ENCODE measurements at places on chromosomes 13 and 19.

- DNase-seq = no peak
Observed at GRCh38 chr13:107203146-107203847, 635.4 kb upstream of the ARGLU1 start.

DNA sequence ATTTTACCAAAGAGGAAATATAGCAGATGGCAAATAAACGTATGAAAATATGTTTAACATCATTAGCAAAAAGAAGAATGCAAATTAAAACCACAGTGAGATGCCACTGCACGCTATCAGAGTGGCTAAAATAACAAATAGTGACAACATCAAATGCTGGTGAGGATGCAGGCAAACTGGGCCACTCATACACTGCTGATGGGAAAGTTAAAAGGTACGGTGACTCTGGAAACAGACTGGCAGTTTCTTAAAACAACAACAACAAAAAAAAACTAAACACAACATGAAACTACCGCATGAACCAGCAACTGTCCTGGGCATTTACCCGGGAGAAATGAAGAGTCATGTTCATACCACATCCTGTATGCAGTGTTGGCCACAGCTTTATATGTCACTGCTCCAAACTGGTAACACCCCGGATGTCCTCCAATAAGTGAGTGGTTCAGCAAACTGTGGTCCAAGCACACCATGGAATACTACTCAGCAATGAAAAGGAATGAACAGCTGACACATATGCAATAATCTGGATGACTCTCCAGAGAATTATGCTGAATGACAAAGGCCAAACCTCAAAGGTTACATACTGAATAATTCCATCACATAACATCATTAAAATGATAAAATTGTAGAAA lies 22.3 kb downstream of the EPS15L1 start:
- no peak for DNase-seq

DNA sequence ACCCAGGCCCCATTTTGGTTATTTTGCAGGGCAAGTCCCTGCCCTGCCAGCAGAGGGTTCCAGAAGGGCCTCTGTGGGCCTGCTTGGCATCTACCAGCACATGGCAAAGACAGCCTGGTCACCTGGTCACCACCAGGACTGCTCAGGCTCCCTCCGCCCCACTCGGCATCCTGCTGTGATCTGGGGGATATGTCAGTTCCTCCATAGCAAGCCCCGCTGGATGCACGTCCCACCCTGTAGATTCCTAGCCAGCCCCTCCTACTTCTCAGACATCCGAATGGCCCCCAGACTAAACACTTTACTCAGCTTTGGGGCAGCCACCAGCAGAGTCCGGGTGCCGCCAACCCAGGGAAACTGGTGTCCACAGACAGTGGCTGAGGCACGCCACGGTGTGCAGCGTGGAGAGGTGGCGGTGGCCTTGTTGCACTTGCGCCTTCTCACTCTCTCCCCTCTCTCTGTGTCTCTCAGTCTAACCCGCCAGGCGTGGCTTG lies 31.8 kb upstream of the USE1 start:
- DNase-seq = no peak

DNA sequence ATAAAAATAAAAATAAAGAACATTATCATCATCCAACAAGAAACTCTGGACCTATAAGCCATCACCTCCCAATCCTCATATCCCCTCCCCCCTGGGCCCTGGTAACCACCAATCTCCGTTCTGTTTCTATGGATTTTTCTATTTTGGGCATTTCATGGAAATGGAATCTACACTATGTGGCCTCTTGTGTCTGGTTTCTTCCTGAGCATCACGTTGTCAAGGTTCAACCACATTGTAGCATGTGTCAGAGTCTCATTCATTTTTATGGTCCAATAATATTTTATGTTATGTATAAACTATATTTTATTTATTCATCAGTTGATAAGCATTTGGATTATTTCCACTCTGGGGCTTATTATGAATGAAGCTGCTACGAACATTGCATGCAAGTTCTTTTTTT lies 26.9 kb downstream of the SULT2B1 start:
- no peak for DNase-seq

- no peak for DNase-seq
Observed at GRCh38 chr13:50613356-50613831, 230.1 kb downstream of the DLEU7 start.

DNA sequence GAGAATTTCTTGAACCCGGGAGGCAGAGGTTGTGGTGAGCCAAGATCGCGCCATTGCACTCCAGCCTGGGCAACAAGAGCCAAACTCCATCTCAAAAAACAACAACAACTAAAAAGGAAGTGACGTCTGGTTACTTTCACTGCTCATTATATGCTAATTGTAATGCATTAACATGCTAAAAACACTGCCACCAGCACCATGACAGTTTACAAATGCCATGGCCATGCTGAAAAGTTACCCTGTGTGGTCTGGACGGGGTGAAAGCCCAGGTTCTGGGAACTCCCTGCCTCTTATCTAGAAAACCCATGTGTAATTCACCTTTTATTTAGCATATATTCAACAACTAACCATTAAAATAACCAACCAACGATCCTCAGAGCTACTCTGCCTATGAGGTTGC lies 28.1 kb downstream of the CPT1C start:
- no peak for DNase-seq

GRCh38 chr13:43786766-43787517 lies at the start of gene ENOX1:
Gene ENOX1, minus strand, starts transcription at chr13:43786972.
- no peak for DNase-seq

GRCh38 chr19:15641901-15642491 lies 1.3 kb downstream of the CYP4F3 start:
- no peak for DNase-seq

DNA sequence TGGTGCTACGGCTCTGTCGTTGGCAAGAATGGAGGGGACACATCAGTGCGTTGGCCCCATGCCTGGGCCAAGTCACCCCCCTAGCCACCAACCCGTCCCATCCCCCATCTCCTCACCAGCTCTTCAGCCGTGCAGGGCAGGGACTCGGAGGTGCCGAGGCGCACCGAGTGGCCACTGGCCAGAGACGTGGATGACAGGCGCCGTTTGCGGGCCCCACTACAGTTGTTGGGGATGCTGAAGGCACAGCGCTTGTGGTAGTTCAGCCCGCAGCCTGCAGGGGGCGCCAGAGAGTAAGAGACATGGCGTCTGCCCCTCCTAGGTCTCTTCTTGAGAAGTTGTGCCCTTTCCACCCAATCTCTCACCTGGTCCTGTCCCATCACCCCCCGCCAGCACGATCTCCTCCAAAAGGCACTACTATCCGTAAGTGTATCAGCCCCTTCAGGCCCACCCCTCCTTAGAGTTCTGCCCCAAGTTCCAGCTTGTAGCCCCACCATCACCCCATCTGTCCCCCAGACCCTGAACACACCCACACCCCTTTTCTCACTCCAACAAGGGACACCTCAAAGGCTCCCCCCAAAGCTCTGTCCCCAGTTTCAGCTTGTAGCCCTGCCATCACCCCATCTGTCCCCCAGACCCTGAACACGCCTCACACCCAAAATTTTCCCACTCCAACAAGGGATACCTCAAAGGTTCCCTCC lies 12.4 kb downstream of the PRKD2 start:
- DNase-seq = no peak

GRCh38 chr19:29088761-29089160 lies 124.2 kb downstream of the UQCRFS1 start:
- DNase-seq = no peak

- DNase-seq = no peak
Observed at GRCh38 chr13:40479196-40479845, 187.1 kb downstream of the FOXO1 start.

- no peak for DNase-seq
Observed at GRCh38 chr13:50412046-50412617, 396.9 kb downstream of the KCNRG start.

DNA sequence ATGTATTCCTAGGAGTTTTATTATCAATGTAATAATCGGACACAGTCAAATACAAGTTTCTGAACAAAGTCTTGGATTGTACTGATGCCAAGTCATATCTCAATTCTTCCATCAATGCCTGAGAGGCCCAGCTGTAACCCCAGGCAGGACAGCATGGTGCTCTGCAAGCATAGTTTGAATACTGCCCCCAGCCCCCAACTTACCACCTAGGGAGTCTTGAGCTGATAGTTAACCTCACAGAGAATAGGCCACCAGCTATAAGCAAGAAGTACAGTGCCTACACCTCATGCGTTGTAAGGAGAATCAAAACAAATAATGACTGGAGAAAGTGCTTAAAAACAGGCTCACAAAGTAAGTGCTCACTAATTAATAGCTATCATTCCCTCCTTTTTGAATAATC lies 2.7 kb downstream of the PROSER1 start:
- no peak for DNase-seq

DNA sequence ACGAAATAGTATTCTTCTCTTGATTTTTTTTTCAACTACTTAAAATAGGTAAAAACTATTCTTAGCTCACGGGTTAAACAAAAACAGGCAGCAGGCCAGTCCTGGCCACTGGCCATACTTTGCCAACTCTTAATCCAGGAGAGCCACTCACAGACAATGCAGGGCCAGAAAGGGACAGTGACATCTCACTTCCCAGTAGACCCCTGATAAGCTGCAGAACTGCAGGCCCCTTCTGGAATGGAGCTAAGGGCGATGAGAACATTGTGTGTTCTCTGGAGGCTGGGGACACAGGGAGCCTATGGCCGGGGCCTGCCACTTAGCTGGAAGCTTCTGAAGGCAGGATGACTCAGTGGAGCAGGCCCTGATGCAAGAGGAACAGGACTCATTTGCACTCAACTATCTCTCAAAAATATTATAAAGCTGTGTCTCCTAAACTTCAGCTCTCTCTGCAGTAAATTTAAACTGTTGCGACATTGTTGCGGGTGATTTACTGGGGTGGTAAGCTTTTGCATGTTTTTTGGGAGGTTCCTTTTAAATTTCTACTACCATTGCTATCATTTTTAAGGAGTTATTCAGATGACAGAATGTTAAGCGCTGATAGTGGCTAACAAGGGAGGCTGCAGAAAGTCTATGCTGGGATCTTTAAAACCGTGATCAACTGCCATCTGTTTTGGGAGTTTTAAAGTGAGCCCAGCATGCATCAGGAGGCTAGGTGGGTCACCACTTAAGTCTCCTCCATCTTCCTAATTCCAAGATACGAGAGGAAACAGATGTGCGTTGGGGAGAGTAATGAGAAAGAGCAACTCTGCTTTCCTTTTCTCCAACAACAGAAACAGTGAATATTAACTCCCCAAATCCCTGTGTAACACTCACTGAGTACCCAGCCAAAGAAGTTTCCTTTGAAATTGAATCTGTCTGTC lies 33.2 kb upstream of the KATNAL1 start:
- DNase-seq = peak; percentile 88

DNA sequence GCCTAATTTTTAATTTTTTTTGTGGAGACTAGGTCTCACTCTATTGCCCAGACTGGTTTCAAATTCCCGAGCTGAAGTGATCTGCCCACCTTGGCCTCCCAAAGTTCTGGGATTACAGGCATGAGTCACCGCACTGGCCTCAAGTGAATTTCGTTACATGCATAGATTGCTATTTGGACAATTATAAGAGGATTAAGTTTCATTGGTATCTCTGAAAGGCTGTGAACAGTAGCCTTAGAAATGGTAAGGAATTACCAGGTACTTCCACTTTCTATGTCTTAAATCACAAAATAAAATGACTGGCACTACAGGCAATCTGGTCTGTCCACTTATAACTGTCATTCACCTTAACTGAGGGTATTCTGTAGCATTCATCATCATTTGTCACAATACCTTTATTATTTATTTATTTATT lies 2.9 kb upstream of the CCDC9 start:
- DNase-seq = peak; percentile 69

DNA sequence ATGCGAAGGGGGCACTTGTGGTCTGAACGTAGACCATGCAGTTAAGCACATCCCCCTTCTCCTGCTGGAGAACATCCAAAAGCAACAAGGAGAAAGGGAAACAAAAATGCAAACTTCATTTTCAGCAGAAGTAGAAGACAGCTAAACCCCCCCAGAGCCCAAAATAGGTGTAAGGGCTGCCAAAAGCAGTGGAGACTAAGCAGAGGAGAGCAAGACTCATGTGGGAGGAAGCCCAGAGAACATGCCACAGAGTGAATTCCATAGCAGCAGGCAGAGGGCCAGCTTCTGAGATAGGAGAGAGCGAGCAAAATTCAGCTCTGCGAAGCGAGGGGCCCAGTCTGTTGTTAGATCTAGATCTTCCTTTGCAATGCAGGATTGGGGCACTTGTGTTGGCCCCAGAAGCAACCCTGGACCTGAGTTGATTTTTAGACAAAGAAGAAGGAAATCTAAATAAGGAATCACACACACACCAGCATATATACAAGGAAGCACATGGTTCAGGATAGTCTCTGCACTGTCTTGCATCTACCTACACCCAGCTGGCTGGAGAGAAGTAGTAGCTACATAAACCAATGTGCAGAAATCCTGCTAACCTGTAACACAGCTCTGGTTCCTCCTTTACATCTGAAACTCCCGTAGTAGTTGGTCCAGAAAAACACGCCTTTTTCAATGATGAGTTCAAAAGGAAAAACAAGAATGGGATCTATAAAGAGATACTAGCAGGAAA lies 199.6 kb downstream of the SPRY2 start:
- peak; percentile 49 for DNase-seq

GRCh38 chr13:42760951-42761350 lies 20.4 kb upstream of the FAM216B start:
- DNase-seq = no peak

DNA sequence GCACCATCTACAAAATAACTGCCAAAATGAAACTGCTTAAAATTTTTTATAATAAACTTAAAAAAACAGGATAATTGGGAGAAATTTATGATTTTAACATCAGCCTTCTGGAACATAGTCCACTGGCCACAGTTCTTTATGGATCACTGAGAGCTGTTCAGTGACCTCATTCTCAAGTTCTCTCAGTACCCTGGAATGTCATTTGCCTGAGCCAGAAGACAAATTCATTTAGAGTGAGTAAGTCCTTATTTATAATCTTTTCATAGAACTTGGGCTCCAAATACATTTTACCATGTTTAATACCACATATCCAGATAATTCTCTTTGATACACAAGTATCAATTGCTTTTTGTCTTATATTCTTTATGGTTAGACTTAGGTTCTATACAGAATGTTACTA lies 87.6 kb downstream of the CAB39L start:
- peak; percentile 84 for DNase-seq

GRCh38 chr13:45219938-45220375 lies 19.1 kb upstream of the KCTD4 start:
- DNase-seq = no peak

- DNase-seq = no peak
Observed at GRCh38 chr13:23411220-23411619, 22.3 kb downstream of the SACS start.

DNA sequence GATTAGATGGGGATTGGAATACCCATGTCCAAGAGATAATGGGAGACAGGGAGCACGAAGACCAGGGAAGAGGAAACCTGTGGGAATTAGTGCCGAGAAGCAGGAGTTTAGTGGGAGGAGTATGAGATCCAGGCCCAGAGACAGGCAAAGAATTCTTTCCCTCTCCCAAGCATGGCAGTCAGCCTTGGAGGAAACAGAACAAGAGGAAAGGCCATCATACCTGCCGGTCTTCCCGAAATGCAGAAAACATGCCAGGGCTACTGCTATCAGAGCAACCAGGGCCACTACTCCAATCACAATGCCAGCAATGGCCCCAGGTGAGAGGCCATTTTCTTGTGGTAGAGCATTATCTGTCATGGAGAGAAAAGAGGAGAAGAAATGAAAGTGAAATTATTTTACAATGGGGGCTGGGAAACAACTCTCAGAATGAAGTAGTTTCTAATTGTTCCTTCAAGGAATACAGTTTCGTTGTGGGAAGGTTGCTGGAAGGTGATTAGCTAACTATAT lies 16.1 kb downstream of the CEACAM1 start:
- DNase-seq = no peak

GRCh38 chr19:16418597-16418962 lies 53.2 kb downstream of the EPS15L1 start:
- no peak for DNase-seq

Measured in AG04449 (cell line).